ENCODE measurements at places on chromosomes 2 and 18.

DNA sequence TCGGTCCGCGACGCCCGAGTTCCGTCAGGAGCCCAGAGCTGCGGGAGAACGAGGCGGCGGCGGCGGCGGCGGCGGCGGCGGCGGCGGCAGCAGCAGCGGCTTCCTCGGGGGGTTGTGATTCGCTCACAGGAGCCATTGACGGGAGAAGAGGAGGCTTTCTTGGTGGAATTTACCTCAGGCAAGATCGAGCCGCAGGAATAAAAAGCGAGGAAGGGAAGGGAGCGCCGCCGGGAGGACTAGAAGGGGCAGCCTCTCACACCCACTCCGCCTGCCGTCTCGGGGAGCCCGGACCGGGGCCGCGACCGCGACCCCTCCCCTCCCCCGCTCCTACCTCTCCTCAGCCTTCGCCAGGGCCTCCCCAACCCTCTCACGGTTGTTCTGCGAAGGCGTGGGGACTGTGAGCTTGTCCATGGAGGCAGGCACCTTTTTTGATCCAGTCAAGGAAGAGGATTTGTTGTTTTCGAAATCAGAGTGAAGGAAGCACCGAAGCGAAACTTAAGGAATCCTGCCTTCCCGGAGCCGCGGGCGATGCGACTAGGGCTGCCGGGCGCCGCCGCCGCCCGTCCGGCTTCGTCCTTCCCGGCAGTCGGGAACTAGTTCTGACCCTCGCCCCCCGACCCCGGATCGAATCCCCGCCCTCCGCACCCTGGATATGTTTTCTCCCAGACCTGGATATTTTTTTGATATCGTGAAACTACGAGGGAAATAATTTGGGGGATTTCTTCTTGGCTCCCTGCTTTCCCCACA, 506 bp downstream of the BMPR2 start:
- DNase-seq: peak; percentile 17

DNA sequence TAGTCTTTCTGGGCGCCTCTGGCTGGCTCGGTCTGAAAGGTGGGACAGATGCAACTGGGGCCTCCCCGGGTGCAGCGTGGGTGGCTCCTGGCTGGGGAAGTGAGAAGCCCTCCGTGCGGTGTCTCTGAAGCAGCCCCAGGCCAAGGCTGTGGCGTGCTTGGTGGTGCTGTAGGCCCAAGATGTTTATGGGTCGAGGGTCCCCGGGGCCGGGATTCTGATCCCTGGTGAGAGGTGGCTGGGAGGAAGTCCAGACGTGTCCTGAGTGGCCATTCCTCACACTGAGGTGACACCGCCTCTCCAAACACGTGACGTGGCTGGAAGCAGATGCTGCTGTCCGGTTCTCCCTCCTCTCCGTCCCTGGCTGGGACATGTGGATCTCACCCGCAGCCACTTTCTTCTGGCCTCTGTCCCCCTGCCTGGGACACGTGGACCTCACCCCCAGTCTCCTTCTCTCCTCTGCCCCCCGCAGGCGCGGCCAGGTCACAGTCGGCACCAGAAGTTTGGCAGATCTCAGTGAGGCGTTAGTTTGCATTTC, 12.6 kb downstream of the RTP5 start:
- no peak for DNase-seq

- DNase-seq: no peak
Observed at GRCh38 chr2:149205143-149205542, 125.2 kb upstream of the LYPD6 start.

GRCh38 chr2:65292461-65293011, 64.9 kb downstream of the ACTR2 start:
- no peak for DNase-seq

DNA sequence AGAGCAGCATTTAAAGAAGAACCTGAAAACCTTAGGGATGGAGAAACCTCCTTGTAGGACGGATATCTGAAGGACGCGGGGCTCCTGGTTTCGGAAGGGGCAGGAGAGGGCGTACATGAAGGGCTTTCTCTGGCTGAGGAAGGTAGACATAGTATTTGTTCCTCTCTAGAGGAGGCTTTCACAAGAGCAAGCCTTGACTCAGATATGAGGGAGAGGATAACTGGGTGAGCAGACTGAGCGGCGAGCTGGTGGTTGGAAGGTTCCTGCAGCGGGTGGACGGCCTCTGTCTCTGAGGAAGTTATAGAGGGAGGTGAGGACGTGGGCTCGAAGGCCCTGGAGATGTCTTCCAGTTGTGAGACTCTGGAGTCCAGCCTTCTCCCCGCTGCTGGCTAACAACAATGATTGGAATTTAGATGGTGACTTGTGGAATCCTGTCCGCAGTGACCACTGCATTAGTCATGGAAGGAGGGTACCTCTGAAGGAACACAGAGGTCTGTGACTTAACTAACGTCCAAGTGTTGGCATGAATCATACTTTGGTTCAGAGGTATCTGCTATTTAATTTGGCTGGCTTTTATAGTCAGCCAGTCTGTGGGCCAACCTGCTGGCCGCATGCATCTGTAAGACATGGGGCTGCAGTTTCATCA, 80.9 kb downstream of the ASAP2 start:
- no peak for DNase-seq
